ENCODE measurements at places on chromosomes 12 and 14. TPM values are rescaled to one million over a fixed set of nuclear protein-coding genes. Genes with fewer than 3 reads are reported as not detected.

DNA sequence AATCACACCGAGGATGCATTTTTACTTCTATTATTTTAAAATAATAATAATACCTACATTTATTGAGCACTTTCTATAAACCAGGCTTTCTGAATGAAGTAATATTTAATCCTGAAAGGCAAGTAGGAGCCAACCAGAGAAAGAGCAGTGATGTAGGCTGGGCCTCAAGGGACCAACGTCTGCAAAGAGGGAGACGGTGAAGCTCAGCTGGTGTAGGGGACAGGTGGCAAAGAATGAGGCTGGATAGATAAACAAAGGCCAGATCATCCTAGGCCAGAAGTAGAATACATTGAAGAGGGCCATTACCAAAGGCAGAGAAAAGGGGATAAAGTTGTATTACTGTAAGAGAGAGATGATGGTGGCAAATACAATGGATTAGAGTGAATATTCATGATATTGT, 810 bp upstream of the TMBIM4 start:
- DNase-seq = no peak

- DNase-seq = no peak
These were observed 113.5 kb downstream of the BBS10 start for GRCh38 chr12:76234741-76235140.

DNA sequence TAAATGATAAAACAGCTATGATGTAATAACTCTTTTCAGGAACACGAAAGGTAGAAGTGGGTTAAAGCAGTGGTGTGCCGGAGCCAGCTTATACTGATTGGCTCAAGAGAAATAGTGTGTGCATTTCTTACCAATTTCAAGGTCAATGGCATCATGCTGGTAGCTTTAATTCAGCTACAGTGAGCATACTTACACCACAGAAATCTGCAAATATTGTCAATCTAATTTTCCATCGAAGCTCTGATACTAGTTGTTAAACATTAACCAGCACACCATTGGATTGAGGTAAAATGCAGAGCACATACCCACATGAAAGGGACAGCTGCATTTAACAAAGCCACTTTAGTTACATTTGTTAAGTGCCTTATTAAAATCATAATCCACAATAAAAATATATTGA, 225.7 kb downstream of the KCNC2 start:
- DNase-seq = peak; percentile 16

- peak; percentile 56 for DNase-seq
These were observed 66.5 kb downstream of the PLEKHG7 start for GRCh38 chr12:92769124-92769901.

DNA sequence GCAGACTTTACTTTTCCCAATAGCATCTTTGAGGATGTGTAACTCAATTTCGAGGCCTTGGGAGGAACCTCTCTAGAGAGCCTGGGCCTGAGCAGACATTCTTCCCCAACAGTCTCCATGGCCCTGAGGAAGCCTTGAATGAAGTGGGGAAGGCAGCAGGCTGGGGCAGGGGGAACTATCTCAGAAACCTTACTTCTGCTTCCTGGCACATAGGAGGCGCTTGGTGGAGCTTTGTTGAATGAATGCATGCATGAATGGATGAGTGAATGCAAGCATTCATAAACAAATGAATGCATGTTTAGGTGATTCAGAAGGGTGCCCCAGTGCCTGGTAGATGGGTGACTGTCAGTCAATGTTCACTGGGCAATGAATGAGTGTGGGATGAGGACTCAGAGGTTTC, 58.3 kb downstream of the GALNT16 start:
- DNase-seq = peak; percentile 43

DNA sequence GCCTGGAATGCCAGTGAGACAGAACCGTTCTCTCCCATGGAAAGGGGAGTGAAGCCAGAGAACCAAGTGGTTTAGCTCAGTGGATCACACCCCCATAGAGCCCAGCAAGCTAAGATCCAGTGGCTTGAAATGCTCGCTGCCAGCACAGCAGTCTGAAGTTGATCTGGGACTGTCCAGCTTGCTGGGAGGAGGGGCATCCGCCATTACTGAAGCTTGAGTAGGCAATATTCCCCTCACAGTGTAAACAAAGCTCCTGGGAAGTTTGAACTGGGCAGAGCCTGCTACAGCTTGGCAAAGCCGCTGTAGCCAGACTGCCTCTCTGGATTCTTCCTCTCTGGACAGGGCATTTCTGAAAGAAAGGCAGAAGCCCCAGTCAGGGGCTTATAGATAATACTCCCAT, 374.3 kb upstream of the DCN start:
- no peak for DNase-seq

DNA sequence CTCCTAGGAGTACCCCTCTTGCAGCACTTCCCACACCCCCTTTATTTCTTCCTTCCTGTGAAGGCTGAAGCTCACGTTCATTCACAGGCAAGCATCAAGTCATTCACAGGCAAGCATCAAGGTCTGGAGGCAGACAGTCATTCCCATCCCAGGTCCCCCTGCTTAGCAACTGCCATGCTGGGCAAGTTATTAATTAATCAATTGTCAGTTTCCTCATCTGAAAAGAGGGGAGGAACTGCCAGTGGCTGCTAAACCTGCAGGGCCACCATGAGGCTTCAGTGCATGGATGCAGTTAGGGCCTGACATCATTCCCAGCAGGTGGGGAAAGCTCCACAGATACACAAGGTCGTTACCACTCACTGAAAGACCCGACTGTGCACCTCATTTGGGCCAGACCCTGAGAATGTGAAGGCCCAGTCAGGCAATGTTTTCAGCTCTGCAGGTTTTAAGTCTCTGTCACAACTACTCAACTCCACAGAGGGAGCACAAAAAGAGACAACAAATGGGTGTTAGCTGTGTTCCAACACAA, 85.0 kb upstream of the GPR68 start:
- DNase-seq = peak; percentile 9

DNA sequence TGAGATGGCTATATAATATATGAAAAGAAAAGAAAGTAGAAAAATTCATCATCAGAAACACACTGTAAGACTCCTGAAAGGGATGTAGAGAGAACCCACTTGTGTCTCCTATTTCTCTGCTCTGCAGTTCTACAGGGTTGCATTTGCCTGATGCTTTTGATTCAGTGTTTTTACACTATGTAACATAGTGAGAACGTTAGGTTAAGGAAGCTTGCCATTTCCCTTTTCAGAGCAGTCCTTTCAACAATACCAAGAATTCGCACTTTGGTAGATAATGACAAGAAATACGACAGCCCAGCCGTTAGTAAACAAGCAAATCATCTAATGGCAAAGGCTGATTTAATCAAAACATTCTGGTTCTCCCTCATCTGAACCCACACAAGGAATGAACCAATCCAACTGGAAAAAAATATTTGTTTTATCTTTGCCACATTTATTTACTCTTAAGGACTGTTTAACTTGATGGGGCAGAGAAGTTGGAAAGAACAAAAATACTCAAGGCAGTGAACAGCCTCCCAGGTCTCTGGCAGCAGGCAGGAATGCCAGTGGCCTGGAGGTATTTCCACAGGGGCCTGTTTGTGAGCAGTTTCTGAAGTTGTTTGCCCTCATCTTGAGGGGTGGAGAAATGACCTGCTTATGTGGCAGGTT, 30.8 kb upstream of the SOCS2 start:
- peak; percentile 70 for DNase-seq

GRCh38 chr14:57785058-57785457, 80.8 kb downstream of the SLC35F4 start:
- no peak for DNase-seq

DNA sequence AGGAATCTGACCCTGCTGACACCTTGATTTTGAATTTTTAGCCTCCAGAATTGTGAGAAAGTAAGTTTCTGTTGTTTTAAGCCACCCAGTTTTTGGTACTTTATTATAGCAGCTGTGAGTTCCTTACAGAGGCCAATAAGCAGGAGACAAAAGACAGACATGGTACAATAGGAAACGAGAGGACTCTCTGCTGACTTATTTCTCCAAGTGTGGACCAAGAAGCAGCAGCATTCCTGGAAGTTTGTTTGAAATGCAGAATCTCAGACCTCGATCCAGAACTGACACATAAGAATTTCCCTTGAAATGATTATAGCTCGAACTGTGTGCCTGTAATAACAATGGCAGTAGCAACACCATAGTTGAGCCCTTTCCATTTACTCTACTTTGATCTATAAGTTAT, 31.9 kb upstream of the LUM start:
- no peak for DNase-seq

DNA sequence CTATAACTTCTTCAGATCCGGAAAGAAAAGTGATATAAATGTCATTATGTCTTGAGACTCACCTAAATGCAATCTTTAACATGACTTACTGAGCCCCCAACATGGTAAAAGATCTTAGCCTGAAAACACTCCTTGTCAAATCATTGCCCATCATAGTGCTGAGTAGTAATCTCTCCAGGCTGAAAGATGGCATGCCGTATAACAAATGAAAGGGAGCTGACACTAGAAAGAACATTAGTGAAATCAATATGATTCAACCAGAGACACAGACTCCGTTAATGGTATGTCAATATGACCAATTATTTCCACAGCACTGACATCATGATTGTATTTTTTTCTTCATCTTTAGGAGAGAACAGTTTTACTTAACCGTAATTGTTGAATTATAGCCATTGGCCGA, 54.4 kb downstream of the BICD1 start:
- no peak for DNase-seq

DNA sequence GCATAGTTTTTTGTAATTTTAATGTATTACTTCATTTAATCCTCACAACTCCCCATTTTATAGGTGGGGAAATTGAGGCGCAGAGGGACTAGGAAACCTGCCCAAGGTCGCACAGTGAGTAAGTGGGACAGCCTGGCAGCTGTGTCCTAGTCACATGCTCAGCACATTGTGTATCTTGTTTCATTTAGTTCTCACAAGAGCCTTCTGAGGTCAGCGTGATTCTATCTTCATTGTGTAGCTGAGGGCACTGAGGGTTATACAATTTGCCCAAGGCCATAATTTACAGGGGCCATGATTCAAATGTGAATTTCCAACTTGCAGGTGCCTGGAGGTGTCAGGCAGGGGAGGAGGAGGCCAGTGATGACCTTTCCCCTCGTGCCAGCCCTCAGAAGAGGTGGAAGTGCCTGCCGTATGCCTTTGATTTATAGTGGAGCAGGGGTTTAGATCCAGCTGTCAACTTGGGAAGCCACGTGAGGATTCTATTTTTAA, 30.3 kb upstream of the SMOC1 start:
- no peak for DNase-seq

- no peak for DNase-seq
These were observed 180.5 kb downstream of the BCAT1 start for GRCh38 chr12:24768415-24768814.

- no peak for DNase-seq
These were observed 37.7 kb downstream of the LRRC74A start for GRCh38 chr14:76863724-76864407.

DNA sequence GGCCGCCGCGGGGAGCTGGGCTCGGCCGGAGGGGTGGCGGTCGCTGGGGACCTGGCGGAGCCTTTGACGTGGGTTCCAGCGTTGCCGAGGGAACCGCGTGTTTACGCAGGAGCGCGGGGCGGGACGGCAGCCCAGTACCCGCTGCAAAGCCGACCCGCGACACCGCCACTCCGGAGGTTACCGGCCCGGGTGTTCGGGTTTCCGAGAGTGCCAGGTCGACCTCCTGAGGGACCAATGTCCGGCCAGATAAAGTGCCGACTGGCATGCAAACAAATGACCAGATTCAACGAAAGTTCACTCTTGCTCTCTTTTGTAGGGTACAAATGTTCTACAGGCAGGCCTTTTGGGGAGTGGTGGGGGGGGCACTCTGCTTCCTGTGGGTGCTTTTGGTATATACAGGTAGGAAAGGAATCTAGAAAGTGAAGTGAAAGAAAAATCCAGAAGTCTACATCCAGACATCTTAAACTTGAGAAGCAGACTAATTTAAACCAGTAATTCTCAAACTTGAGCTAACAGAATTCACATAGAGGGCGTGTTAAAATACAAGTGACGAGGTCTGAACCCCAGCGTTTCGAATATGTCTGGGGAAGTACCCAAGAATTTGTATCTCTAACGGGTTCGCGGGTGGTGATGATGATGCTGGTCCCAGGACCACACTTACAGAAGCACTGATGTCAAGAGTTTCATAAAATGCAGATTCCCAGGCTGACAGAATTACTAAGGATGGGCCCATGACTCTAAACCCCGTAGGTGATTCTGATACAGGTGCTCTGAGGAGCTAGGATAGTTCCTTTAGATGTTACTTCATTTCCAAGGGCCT, at the start of gene GPR135:
Gene GPR135 (minus strand): TSS at position 65 of the 820 bp plus-strand sequence. CDS start 154 bp downstream, outside the sequence.
- DNase-seq = no peak

DNA sequence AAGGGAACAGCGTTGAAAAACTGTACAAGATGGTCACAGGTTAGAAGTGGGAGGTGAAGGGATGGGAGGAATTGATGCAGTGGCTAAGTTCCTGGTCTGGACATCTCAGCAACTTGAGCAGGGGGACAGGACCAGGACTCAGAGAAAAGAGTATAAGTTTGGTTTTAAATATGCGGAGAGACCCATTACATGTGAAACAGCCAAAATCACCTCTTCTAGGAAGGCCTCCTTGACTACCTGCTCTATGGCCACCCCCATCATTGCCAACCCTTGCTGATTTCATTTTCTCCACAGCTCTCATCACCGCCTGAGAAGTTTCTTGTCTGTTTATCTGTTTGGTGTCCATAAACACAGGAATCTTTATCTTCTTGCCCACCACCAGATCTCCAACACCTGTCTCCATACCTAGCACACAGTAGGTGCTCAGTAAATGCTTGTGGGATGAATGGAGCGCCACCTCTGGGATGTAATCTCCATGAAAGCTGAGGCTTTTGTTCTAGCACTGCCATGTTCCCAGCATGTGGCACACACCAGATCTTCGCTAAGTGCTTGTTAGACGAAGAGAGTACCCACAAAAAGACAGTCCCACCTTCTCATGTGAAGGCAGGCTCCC, 11.2 kb upstream of the PHETA1 start:
- no peak for DNase-seq

DNA sequence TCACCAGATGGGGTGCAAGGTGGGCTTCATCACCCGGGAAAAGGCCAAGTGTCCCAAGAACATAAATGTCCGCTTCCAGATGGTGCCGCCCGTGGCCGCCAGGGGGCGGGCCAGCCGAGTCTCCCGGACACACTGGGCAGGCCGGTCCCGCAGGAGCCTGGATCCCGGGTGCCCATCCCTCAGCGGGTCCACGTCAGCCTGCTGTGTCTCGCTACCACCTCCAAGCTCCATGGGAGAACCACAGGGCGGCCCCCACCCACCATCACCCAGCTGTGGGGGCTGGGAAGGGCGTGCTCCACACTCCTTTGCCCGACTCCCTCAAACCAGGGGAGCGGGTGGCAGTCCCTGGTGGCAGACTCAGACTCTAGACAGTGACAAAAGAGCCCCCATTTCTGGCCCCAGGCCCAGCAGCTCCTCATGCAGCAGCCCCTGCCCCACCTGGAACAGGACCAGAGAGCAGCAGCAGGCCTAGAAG, 22.0 kb upstream of the NUDT14 start:
- DNase-seq = no peak

- no peak for DNase-seq
These were observed 98.6 kb downstream of the SETD3 start for GRCh38 chr14:99382071-99382470.

GRCh38 chr14:90677484-90678050, 138.7 kb downstream of the TTC7B start:
- peak; percentile 46 for DNase-seq

The GALNT16 gene
- 1.1 TPM for total RNA-seq

The FGD6 gene
- total RNA-seq = 33.9 TPM

The NGB gene
- 0.35 TPM for total RNA-seq

The SLC6A13 gene
- total RNA-seq = 1.0 TPM

The ACOT6 gene
- total RNA-seq = not detected

The CSRP2 gene
- 50.2 TPM for total RNA-seq

The PTPRB gene
- 5.7 TPM for total RNA-seq

The ANKLE2 gene
- total RNA-seq = 111 TPM

The SLC25A47 gene
- not detected for total RNA-seq
